Testis (tissue), 5 donors: ENCODE measurements at places on chromosomes 4 and X. TPM values are rescaled to one million over a fixed set of nuclear protein-coding genes. Genes with fewer than 3 reads are reported as not detected.

GRCh38 chr4:77921701-77922100 is 59.1 kb downstream of the MRPL1 start:
- H3K36me3 ChIP-seq: no peaks in the 10 kb centered on the region
- H3K4me1 ChIP-seq: no peaks in the 10 kb centered on the region
- DNase-seq: no peak

DNA sequence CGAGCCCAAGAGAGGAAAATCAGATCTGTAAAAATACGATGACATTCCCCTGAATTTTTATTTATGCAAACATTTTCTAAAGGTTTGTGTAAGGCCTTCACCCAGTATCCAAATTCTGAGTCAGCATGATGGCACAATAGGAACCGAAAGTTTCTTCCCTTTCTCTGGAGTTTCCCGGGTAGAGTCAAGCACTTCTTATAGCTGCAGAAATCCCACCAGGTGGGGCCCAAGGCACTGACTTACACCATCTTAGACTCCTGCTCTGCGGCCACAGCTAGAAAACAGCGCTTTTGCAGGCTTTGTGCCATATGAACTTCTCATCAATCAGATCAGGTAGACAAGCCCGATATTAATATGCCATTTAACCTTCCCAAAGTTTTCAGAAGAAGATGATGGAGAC is 13.4 kb downstream of the LEF1 start:
- no peak overlapping the region for H3K4me3 ChIP-seq
- H3K4me1 ChIP-seq: no peaks in the 10 kb centered on the region
- H3K27me3 ChIP-seq: no peaks in the 10 kb centered on the region
- no peak for DNase-seq
- H3K27ac ChIP-seq: no peak overlapping the region

- H3K4me1 ChIP-seq: no peaks in the 10 kb centered on the region
- H3K4me3 ChIP-seq: no peak overlapping the region
- no peaks in the 10 kb centered on the region for H3K27me3 ChIP-seq
- no peak for DNase-seq
- no peak overlapping the region for H3K27ac ChIP-seq
Observed at GRCh38 chr4:148059617-148060180, 327.8 kb downstream of the ARHGAP10 start.

DNA sequence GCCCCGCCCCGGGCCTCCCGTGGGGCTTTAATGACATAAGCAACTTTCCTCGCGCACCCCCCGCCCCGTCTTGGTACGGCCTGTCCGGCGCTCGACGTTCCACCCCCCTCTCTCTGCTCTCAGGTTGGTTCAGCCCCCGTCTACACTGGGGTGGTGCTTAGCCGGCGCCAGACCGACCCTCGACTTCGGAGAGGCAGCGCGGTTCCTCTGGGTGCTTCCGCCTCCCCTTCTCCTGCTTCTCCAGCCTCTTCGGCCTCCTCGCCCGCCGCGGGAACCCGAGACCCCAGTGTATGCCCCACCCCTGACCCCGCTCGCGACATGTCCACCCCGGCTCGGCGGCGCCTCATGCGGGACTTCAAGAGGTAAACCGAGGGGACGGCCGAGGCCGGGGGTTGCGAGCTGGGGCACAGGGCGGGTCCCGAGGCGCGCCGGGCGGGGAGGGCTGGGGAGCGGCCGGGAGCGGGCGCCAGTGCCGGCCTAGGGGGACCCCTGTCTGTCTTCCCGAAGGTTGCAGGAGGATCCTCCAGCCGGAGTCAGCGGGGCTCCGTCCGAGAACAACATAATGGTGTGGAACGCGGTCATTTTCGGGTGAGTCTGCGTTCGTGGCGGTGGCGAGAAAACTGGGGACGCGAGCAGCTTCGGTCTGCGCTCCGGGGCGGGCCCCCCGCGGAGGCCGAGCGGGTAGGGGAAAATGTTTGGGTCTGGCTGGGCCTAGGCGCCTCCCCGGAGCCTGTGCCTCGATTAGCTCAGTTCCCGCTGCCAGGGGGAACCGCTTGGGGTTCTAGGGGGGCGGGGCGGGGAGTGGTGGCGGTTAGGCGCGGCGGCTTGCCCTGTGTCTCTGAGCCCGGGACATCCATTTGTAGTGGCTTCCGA is at the start of gene UBE2A:
Gene UBE2A, plus strand, starts transcription at position 170 of the 873 bp plus-strand sequence. Its CDS starts 149 bp downstream, at position 319.
- peak within 1 kb of the TSS; percentile 96 for H3K27ac ChIP-seq
- peak within 1 kb of the TSS; percentile 84 for H3K4me3 ChIP-seq
- no peaks in the 10 kb centered on the region for H3K27me3 ChIP-seq
- peaks cover 4% of the 10 kb centered on the region for H3K4me1 ChIP-seq
- no peaks in the 10 kb centered on the region for H3K36me3 ChIP-seq
- DNase-seq: peak; percentile 94

The SYP gene
- total RNA-seq: 1.7 TPM

DNA sequence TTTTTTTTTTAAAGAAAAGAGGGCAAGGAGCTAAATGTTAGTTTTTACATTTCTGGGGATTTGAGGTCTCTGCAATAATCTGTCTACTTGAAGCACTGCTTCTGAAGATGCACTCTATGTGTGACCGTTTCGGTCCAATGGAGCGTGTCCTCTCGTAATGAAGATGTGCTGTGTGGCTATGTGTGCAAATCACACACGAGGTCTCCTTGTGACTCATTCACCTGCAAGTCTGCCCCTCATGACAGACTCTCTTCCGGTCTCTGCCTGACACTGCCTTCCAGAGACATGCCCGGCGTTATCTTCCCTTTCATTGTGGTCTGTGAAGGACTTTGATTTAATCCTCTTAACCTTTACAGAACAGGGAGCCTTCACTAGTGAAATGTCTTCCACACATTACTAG is 84.3 kb downstream of the TRAM1L1 start:
- no peaks in the 10 kb centered on the region for H3K4me1 ChIP-seq
- H3K36me3 ChIP-seq: no peaks in the 10 kb centered on the region
- DNase-seq: no peak
- no peaks in the 10 kb centered on the region for H3K27me3 ChIP-seq
- no peak overlapping the region for H3K27ac ChIP-seq

- H3K27ac ChIP-seq: no peak overlapping the region
- H3K4me1 ChIP-seq: no peaks in the 10 kb centered on the region
- H3K27me3 ChIP-seq: no peaks in the 10 kb centered on the region
- no peaks in the 10 kb centered on the region for H3K36me3 ChIP-seq
- no peak for DNase-seq
Observed at GRCh38 chrX:28324321-28324721, 262.9 kb upstream of the IL1RAPL1 start.

- DNase-seq: no peak
- no peaks in the 10 kb centered on the region for H3K27me3 ChIP-seq
- no peak overlapping the region for H3K4me3 ChIP-seq
- no peaks in the 10 kb centered on the region for H3K36me3 ChIP-seq
- peaks cover 5% of the 10 kb centered on the region for H3K4me1 ChIP-seq
Observed at GRCh38 chrX:18884916-18885315, 99.0 kb downstream of the PHKA2 start.

DNA sequence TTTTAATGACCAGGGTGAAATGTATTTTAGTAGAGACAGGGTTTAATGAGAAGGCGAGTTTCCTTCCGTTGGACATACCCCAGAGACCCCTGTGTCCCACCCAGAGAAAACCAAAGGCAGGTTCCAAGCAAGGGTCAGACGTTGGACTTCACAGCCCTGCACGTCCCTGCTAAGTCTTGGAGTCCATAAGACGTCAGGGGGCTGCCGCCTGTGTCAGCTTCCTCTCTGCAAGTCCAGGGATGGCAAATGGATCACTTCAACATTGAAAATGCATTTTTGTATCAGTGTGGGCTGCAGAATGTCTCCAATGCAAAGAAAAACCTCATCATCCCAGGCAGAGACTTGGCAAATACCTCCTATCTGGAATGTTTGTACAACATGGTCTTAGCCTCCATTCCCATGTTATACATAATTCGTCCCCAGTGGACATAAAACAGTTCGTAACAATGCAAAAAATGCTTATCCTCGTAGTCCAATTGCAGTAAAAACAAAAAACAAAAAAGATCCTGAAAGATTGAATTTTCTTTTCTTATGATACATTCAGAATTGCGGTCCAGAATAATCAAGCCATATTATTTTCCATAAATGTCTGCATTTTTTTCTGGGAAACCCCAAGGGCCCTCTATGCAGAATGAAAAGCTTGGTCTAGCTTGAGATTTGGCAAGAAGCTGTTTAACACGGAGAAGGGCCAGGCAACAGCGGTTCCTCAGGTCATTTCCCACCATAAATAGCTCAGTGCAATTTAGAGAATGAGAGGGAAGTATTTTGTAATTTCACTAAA is 190.9 kb downstream of the SHOX start:
- H3K4me1 ChIP-seq: no peaks in the 10 kb centered on the region
- H3K27me3 ChIP-seq: no peaks in the 10 kb centered on the region
- no peaks in the 10 kb centered on the region for H3K36me3 ChIP-seq
- no peak for DNase-seq

GRCh38 chrX:34585561-34585960 is 71.5 kb downstream of the TMEM47 start:
- H3K27ac ChIP-seq: no peak overlapping the region
- H3K4me1 ChIP-seq: no peaks in the 10 kb centered on the region
- H3K36me3 ChIP-seq: no peaks in the 10 kb centered on the region
- no peaks in the 10 kb centered on the region for H3K27me3 ChIP-seq
- no peak for DNase-seq

DNA sequence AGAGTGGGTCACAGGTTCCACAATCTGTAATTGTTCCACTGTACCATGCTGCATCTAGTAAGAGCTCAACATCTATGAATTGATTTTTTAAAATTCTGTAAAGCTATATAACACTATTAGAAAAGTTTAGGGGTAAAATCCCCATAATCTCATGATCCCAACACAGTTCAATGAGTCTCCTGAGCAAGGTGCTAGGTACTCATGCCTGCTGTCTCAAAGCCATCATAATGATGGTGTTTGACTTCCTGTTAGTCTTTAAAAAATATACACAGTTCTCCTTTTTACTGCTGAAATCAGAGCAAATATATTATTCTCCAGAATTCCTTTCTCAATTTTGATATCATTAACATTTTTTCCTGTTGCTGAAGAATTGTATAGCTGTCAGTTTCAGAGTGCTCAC is 55.9 kb downstream of the SH3BGRL start:
- H3K4me3 ChIP-seq: no peak overlapping the region
- H3K4me1 ChIP-seq: peaks cover 7% of the 10 kb centered on the region
- no peak overlapping the region for H3K27ac ChIP-seq
- no peaks in the 10 kb centered on the region for H3K36me3 ChIP-seq
- no peak for DNase-seq
- H3K27me3 ChIP-seq: no peaks in the 10 kb centered on the region

The TNMD gene
- total RNA-seq: not detected

The FGFR3 gene
- 79.6 TPM for total RNA-seq

The ARHGAP24 gene
- total RNA-seq: 9.4 TPM

DNA sequence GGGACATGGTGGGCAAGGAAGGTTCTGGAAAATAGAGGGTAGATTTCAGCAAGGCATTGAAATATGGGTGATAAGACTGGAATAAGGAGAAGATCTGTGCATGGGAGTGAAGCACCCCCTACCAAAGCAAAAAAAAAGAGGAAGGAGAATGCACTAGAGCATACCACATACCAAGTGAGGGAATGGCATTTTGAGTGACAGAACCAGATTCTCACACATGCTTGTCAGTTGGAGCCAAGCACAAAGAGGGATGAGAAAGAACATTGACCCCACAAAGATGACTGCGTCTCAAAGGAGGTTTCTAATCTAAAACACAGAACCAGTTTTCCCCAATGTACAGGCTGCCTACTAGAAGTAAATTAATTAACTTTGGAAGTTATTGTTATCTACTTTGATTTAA is 140.3 kb upstream of the SMAD1 start:
- no peak overlapping the region for H3K27ac ChIP-seq
- H3K4me3 ChIP-seq: no peak overlapping the region
- DNase-seq: no peak
- no peaks in the 10 kb centered on the region for H3K36me3 ChIP-seq

GRCh38 chr4:110619463-110620247 is 3.2 kb downstream of the PITX2 start:
- no peak for DNase-seq
- no peak overlapping the region for H3K4me3 ChIP-seq
- no peak overlapping the region for H3K27ac ChIP-seq

DNA sequence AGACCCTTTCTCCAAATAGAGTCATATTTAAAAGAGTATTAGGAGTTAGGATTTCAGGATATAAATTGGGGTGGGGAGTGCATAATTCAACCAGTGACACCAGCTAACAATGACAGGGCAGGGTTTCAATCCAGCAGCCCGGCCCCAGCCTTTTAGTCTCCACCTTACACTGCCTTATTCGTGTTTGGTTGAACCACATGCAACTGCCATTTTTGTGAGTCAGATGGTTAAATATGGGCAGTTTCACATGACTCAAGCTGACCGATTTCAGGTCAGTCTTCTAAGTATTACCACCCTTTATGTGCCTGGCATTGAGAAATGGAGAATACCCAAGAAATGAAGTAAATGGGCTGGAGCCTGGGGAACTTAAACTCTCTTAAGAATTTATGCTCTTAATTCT is 102.8 kb downstream of the STOX2 start:
- no peaks in the 10 kb centered on the region for H3K36me3 ChIP-seq
- no peaks in the 10 kb centered on the region for H3K4me1 ChIP-seq
- no peak overlapping the region for H3K4me3 ChIP-seq

The MAB21L2 gene
- total RNA-seq: not detected
